ENCODE measurements at places on chromosomes 2 and 18.

- DNase-seq: no peak
Observed at GRCh38 chr2:72797740-72798139, 28.1 kb downstream of the EXOC6B start.

DNA sequence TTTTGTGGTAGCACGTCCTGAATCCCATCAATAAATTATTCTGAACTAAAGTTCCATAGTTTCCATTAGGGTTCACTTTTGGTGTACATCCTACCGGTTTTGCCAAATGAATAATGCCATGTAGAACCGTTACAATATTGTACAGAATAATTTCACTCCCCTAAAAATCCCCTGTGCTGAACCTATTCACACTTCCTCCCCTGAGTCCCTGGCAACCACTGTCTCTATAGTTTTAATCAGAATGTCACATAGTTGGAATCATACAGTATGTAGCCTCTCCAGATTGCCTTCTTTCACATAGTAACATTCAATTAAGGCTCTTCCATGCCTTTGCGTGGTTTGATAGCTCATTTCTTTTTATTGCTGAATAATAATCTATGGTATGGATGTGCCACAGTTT is 9.6 kb upstream of the CASP8 start:
- DNase-seq: no peak

- DNase-seq: no peak
Observed at GRCh38 chr18:27164905-27165304, 20.2 kb downstream of the CHST9 start.

GRCh38 chr2:64679673-64680425 is 26.1 kb upstream of the SERTAD2 start:
- no peak for DNase-seq

DNA sequence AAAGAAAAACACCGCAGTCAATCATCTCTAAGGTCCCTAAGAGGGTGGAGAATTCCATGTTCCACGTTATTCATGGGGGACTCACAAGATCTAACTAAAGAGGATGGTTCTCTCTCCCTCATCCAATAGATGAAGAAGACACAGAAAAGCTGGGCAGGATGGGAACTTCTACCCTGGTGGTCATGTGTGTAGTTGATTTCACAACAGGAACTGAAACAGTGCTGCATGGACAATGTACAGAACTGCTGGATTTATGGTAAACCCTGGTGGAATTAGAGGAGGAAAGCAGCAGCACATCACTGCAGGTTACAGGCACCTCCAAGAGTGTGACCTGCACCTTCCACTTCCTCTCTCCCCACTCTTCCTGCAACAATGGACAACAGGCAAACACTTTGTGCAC is 31.4 kb downstream of the FECH start:
- no peak for DNase-seq

DNA sequence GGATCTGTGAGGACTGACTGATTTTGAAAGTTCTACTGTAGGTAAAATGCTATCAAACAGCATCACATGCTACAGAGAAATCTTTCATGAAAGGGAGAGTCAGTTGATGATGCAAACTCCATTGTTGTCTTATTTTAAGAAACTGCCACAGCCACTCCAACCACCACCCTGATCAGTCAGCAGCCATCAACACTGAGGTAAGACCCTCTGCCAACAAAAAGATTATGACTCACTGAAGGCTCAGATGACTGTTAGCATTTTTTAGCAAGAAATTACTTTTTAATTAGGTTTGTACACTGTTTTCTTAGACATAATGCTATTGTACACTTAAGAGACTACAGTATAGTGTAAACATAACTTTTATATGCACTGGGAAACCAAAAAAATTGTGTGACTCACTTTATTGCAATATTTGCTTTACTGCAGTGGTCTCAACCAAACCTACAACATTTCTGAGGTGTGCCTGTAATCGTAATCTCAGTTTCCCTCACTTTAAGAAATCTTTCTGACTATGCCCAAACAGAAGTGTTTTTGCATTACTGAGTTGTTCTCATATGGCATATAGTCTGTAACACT is 42.8 kb downstream of the METTL8 start:
- DNase-seq: no peak

Data from effector memory CD8-positive, alpha-beta T cell (primary cell).